Stimulated activated CD4-positive, alpha-beta T cell treated with anti-CD3 and anti-CD28 coated beads, Interleukin-4, amount 100 ng/mL, for 1 hour (primary cell): ENCODE measurements at places on chromosomes 12 and 14.

- DNase-seq = no peak
Observed at GRCh38 chr12:121817648-121818043, 13.8 kb downstream of the SETD1B start.

- no peak for DNase-seq
Observed at GRCh38 chr12:72037006-72037795, 98.6 kb downstream of the TPH2 start.

GRCh38 chr12:105738051-105738450 lies 400.7 kb downstream of the NUAK1 start:
- DNase-seq = no peak

DNA sequence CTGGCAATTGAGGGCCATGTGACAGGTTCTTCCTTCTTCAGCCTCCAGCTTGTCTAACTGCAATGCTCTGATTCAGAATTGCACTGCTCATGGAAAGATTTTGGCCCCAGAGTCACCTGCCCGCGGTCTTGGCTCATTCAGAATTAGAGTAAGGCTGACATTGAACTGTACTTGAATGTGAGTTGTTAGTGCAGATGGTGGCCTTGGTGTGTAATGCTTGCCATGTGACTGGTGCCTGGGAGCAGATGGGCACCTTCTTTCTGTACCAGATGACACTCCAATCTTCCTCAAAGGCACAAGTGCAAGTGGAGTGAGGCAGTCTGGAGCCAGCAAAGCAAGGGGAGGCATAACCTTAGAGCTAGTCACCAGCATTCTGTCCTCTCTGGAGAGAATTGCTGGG lies 36.5 kb upstream of the ANO4 start:
- DNase-seq = no peak

GRCh38 chr12:43556057-43556456 lies 4.1 kb upstream of the ADAMTS20 start:
- DNase-seq = no peak

DNA sequence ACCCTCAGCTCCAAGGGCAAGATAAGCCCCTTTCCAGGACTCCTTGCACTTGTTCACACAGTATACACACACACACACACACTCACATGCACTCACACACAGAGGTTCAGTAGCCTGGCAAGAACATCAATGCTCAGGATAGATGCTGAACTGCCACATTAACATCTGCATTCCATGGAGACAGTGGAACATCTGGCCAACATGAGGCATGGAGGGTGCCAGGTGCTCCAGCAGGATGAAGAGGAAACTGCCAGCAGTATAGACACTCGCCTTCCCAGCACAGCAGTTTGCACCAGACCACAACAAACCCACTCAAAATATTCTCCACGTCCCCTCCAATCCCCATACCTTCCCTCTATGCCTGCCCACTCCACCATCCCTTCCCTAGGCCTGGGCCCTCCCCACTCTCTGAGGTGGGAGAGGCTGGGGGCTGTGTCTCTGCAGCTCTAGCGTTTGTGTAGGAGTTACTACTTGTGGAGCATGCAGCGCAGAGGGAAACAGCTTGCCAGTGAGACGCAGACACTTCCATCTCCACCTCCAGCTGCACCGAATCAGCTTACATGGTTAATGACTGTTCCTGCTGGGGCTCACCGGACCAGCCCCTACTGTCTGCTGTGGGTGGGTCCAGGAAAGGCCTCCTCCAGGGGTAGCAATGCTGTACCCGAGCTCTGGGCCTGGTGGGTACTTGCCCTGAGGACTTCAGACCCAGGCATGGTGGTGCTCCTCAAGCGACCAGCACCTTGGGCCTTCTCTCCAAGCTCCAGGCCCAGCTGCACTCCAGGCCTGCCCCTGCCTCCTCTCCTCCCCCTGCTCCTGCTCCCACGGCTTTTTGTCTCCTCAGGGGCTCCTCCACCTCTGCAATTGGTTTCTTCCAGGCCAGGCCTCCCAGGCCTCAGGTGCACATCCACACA lies 18.6 kb upstream of the PLEKHG3 start:
- DNase-seq = no peak

DNA sequence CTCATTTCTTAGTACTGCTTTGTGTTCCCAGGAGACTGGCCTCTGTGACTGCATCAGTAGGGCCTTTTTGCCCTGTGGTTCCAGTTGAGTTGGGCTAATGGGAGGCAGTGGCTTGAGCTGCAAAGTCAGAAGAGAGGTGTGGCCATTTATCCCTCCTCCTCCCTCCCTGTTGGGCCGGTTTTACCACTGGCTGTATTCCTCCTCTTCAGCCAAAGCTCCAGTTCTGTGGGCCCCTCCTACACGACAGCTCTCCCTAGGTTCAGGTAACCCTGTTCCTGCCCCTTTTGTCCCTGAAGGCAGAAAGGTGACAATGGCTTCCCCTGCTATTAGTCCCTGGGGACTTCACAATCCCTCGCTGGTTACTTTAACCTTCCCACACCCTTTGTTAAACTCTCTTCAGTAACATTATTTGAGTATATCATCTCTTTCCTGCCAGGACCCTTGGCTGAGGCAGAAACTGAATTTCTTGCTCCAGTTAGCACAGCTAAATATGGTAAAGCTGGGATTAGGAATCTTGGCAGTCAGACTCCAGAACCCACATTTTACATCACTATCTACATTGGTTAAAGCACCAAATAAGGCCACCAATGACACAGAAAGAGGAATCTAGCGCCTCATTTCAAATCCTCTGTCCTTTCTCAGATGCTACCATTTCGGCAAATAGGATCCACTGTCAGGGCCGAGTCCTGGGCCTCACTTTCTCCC lies 121.9 kb upstream of the SLC35F4 start:
- no peak for DNase-seq

GRCh38 chr12:85874031-85874461 lies at the start of gene NTS:
Gene NTS, plus strand, starts transcription at chr12:85874295. Its CDS starts 109 bp downstream, at chr12:85874404.
- DNase-seq = no peak

GRCh38 chr12:57219993-57220754 lies 3.6 kb downstream of the NXPH4 start:
- DNase-seq = no peak

GRCh38 chr12:95230313-95230712 lies 12.7 kb downstream of the VEZT start:
- DNase-seq = no peak

GRCh38 chr12:31524791-31525495 lies 66.0 kb downstream of the DENND5B start:
- no peak for DNase-seq

DNA sequence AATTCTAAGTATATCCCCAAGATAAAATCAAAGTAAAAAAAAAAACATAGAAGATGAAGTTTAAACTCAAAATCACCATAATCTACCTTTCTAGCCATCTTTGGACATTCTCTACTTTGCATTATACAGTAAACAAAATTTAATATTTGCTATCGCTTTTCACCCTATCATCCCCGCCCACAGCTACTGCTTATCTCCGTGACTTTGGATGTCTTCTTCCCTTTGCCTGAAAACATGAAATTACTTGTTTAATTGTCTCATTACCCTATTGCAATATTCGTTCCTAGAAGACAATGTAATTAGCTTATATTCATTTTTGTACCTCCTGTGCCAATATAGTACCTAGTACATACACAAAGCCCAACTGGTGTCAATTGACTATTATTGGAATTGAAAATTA lies 9.3 kb downstream of the SYNJ2BP start:
- no peak for DNase-seq

DNA sequence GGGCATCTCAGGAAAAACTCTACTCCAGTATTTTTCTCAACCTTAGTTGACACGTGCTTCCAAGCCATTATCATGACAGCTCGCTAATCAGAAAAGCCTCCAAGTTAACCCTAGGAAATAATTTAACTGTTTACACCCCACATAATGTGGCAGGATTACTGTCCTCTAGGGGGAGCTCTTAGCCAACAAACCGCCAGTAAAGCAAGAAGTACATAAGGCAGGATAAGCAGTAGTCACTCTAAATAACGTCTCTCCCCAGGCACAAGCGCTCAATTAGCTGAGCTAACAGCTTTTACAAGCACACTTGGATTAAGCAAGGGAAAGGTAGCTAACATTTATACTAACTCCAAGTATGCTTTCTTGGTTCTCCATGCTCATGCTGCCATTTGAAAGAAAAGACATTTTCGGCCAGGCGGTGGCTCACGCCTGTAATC lies 22.8 kb downstream of the APOBEC1 start:
- DNase-seq = no peak

- DNase-seq = no peak
Observed at GRCh38 chr12:121539908-121540307, 40.9 kb downstream of the KDM2B start.

GRCh38 chr14:68140076-68140741 lies 320.6 kb downstream of the RAD51B start:
- DNase-seq = no peak

DNA sequence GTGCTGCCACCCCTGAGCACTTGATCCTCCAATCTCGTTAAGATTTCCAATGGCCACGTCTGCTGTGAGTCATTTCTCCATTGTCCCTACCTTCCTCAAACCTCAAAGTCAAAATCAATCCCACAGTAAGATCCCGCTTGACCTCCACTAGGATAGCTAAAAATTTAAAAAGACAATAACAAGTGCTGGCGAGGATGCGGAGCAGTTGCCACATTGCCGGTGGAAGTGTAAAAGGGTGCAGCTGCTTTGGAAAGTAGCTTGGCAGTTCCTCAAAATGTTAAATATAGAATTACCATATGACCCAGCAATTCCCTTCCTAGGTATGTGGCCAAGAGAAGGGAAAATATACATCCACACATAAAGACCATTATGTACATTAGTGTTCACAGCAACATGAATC lies 9.5 kb upstream of the BCL7A start:
- no peak for DNase-seq

DNA sequence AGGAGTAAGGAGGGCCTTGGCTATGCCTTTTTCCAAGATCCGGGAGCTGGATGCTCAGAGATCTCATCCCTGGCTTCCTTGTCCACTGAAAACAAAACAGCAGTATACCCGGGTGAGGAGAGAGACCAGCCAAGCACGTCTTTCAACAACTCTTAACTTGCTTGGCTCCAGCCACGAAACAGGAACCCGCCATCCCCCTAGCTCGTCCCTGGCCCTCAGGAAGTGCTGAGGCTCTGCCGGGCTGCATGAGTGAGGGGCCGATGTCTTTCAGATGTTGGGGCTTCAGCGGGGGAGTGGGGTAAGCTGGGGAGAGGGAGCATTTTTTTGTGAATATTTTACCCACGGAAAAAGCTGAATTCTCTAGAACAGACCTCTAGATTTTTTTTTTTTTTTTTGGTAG lies 231.1 kb downstream of the CACNA1C start:
- DNase-seq = no peak

DNA sequence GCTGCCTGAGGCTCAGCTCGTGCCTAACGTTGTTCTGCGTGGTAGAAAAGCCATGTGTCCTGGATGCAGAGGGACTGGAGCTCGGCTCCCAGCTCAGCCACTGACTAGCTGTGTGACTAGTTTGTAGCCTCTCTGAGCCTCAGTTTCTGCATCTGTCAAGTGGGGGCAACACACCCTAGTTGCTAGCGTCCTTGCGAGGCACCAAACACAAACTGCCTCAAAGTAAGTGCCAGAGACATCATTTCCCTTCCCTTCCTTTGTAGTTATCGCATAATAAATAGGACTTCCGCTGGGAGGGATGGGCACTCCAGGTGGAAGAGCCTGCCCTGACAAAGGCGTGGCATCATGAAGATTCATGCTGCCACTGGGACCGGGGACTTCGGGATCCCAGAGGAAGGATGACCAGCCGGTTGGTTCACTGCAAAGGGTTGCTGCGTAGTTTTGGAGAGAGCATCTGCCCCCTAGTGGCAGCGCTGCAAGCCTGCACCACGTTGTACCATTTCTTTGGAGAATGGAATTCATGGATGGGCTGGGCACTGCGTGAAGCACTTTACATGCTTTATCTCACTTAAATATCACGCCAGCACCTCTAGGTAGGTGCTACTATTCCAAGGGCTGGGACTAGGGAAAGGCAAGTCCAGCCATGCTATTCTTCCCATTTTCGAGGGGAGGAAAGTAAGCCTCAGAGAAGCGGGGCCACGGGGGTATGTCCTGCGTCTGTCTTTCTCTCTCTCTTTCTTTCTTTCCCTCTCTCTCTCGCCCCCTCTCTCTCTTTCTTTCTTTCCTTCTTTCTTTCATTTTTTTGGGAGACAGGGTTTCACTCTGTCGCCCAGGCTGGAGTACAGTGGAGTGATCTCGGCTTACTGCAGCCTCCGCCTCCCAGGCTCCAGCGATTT lies 4.6 kb downstream of the CCDC197 start:
- DNase-seq = peak; percentile 58

GRCh38 chr14:31556191-31556590 lies 5.0 kb upstream of the NUBPL start:
- DNase-seq = no peak

- no peak for DNase-seq
Observed at GRCh38 chr12:59724011-59724695, 128.3 kb downstream of the SLC16A7 start.

DNA sequence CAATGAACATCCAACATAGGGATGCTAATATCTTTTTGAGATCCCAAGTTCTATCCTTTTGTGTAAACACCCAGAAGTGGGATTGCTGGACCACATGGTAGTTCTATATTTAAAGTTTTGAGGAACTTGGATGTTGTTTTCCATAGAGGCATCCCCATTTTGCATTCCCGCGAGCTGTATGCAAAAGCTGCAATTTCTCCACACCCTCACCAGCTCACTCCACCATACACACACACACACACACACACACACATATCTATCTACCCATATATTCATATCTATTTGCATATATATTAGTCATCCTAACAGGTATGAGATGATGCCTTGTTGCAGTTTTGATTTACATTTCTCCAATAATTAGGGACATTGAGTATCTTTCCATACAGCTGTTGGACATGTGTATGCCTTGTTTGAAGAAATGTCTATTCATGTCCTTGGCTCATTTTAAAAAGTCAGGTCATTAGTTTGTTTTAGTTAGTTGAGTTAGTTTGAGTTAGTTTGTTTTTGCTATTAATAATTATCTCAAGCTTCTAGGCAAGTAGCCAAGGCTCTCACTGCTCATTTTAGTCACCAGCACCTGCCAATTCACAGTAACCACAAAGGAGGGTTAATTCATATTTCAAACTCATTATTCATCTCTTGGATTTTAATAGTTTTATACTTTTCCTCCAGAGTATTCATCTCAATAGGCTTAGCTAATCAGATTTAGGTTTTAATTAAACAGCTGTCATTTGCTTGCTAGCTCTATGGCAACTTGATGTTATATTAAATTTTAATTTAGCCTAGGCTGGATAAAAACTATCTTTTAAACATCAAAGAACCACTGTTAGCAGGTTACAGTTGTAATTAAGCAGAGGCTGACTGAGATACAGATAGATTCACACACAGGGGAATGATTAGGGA lies 1435.9 kb upstream of the TMEM132C start:
- DNase-seq = no peak

- DNase-seq = no peak
Observed at GRCh38 chr14:65057695-65058094, 44.6 kb downstream of the MAX start.
